ENCODE measurements at places on chromosomes 7 and 10.

GRCh38 chr10:131577786-131578471 is 266.4 kb upstream of the TCERG1L start:
- no peak for DNase-seq

DNA sequence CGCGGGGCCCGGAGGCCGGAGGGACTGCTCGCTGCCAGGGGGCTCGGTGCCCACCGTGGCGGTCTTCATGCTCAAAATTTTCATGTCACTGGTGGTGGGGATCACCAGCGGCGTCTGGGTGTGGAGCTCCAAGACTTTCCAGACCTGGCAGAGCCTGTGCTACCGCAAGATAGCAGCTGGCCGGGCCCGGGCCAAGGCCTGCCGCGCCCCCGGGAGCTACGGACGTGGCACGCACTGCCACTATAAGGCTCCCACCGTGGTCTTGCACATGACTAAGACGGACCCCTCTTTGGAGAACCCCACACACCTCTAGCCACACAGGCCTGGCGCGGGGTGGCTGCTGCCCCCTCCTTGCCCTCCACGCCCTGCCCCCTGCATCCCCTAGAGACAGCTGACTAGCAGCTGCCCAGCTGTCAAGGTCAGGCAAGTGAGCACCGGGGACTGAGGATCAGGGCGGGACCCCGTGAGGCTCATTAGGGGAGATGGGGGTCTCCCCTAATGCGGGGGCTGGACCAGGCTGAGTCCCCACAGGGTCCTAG is 2.0 kb downstream of the FZD9 start:
- DNase-seq, result no peak

GRCh38 chr10:114278140-114278883 is 39.3 kb downstream of the VWA2 start:
- no peak for DNase-seq

GRCh38 chr7:116583653-116584052 is 58.8 kb downstream of the CAV1 start:
- no peak for DNase-seq

DNA sequence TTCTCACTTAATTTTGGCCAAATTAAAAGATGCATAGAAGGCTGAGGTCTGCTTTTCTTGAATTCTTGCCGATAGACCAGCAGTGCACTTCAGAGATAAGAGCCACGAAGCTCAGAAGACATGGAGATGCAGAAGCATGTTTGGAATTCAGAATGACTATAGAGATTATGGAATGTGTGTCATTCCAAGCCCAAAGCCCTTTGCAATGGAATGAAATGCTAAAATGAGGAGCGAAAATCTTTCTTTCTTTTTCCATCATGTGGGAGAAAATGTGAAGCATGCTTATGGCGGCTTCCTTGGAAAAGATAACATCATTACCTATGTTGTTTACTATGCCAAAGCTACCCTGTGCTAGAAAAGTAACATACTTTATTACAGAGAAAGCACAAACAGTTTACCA is 257.0 kb upstream of the RNF32 start:
- DNase-seq, result no peak

- no peak for DNase-seq
Measured at GRCh38 chr7:150365194-150365593, 3.4 kb upstream of the REPIN1 start.

- DNase-seq, result no peak
Measured at GRCh38 chr10:98242823-98243222, 25.2 kb downstream of the LOXL4 start.

GRCh38 chr10:133253361-133253955 is 15.8 kb downstream of the VENTX start:
- DNase-seq, result no peak

DNA sequence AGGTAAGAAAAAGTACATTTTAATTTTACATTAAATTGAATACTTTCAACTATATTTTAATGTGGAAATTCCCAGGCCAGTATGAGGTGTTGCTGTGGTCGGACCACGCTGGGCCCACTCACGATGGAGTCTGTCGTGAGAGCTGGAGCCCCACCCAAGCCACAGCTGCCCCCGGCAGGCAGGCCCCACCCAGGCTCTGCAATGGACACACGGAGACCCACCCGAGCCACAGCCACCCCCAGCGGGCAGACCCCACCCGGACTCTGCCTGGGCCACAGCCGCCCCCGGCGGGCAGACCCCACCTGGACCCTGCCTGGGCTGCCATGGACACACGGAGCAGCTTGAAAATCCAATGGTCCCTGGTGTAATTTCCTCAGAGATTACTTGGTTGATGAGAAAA is 141.3 kb downstream of the PTPRN2 start:
- no peak for DNase-seq

GRCh38 chr10:132560241-132560731 is 22.7 kb downstream of the INPP5A start:
- no peak for DNase-seq

DNA sequence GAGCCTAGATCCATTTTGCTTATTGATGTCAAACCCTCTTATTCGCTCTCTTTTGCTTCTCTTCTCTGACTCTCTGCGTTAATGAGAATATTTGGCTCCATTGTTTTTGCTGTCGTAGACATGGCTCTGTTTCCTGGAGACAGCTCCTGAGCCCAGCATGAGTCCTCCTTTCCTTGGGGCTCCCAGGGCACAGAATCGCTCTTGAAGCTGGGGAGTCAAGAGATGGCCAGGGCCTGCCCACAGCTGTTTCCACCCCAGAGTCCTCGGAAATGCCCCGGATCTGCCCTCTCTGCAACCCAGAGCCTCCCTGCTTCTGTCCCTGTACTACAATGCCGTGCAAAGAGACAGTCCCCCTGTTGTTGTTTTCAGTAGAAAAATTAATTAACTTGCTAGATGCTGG is 566.7 kb upstream of the FOXK1 start:
- DNase-seq, result no peak

DNA sequence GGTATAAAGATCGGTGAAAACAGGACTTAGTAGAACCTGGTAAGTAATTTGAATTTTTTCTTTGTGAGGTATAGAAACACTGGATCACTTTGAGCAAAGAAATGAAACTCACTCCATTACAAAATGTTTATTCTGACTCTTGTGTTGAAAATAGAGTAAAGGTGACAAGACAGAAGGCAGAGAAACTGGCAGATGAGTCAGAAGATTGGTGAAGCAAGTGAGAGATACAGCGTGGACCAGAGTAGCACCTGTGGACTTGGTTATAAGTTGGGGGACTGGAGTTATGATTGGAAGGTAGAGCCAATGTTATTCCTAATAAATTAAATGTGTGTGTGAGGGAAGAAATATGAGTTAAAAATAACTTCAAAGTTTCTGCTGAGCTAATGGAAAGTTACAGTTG is 620.9 kb downstream of the ZWINT start:
- no peak for DNase-seq

DNA sequence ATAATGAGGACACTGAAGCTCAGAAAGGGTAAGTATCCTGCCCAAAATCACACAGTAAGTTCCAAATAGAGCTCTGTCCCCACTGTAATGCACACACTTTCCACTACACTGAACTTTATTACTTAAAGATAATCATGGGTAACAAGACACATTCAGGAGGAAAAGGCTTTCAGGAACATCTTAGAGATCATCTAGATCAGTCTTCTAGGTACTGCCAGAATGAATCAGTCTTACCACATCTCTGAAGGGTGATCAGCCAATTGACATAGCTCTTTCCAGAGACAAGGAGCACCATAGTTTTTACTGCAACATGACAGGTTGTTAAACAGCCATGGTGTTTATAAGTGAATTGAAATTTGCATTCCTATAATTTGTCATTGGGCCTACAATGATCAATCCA is 5.4 kb upstream of the HERPUD2 start:
- DNase-seq, result no peak

DNA sequence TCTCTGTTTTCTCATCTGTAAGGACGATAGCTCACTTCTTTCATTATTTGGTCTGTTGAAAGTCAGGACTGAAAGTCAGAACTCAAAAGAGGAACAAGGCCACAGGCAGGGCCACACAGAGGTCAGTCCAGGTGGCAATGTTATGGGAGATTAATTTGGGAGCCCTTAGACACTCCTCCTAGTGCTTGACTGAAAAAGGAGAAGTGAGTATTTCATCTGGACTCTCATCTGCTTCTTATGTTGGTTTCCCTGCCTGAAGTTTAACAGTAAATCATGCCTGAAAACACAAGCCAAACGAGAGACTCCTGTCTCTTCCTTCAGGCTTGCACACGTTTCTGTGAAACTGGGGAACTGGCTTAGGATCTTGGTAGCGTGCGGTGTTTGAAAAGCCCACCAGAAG is 248.5 kb downstream of the BUB3 start:
- DNase-seq, result no peak

GRCh38 chr7:28005075-28005846 is 175.3 kb downstream of the JAZF1 start:
- no peak for DNase-seq

GRCh38 chr7:75958802-75959543 is 35.4 kb downstream of the TMEM120A start:
- no peak for DNase-seq

DNA sequence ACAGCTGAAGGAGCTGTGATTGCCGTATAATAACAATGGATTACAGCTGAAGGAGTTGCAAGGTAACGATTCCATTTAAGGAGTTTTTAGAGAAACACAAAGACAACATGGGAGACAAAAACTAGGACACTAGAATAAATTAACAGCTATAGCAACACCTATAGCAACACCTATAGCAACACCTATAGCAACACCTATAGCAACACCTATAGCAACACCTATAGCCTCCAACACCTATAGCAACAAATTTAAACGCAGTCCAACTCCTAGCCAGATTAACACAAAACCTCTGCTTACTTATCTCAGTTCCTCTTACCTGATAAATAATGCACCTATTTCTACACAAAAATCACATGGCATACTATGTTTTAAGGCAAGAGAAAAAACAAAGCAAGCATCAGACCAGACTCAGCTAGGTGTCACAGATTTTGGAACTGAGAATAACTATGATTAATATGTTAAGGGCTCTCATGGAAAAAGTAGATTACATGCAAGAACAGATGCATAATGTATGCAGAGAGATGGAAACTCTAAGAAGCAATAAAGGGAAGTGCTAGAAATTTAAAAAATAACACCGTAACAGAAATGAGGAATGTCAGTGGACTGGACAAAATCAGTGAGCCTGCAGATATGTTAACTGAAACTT is 55.7 kb upstream of the SRPK2 start:
- no peak for DNase-seq

All from activated T-helper 1 cell treated with Interleukin-2 at 50 U/mL for 16 hours (primary cell).